NCI-H1092 (cell line): ENCODE measurements at places on chromosomes 11 and 22.

DNA sequence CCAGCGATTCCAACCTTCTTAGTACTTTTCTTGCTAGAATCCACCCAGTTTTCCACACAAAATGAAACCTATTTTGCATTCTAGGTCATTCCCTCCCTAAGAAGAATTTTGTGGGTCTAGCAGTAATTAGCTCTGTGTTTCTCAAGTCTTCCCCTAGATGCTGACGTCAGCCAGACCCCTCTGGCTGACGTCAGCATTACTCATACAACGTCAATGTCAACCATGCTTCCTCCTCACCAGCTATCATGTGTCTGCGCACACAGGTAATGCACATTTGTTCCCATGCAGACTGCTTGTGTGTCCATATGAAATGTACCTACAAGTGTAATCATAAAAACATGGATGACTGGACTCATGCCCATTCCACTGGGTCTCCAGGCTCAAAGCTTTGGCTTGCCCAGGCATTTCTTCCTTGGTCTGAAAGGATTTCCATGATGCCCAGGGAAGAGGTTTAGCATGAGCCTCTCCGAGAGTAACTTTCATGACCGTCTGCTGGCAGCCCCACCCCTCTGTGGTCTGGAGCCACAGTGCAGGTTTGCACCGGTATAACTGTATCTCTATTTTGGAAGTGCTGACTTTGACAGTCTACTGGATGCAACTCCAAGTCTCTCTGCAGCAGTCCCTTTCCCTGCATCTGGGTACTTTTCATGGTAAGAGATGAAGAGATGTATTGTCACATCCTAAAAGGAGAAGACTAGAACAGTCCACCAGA lies 58.6 kb downstream of the DSCAML1 start:
- DNase-seq, result no peak

DNA sequence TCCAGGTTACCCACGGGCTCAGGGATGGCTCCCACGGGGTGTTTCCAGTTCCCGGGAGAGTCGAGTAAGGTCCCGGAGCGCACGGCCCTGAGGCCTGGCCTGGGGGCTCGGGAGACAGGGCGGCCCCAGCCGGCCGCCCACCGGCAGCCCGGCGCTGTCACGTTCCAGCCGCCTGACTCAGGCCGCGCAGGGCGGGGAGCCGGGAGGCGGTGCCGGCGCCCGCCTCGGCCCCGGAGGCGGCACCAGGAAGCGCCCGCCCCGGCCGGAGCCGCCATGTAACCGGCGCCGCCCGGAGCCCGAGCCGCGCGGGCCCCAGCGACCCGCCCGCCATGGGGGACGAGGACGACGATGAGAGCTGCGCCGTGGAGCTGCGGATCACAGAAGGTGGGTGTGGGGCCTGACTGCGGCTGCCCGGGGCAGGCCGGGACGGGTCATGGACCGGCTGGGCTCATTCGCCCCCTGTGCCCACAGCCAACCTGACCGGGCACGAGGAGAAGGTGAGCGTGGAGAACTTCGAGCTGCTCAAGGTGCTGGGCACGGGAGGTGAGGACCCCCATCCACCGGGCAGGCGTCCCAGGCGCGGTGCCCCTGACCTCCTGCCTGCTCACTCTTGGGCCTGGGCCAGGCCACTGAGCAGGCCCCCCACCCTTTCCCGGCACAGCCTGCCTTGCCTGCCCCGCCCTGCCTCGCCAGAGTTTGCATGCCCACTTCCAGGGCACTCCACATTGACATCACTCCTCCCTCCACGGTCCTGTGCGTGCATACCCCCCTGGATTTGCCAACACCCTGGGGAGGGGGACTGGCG lies at the start of gene RPS6KA4:
Gene RPS6KA4, plus strand, starts transcription at position 256 of the 805 bp plus-strand sequence. Its CDS starts 74 bp downstream, at position 330.
- DNase-seq, result no peak

DNA sequence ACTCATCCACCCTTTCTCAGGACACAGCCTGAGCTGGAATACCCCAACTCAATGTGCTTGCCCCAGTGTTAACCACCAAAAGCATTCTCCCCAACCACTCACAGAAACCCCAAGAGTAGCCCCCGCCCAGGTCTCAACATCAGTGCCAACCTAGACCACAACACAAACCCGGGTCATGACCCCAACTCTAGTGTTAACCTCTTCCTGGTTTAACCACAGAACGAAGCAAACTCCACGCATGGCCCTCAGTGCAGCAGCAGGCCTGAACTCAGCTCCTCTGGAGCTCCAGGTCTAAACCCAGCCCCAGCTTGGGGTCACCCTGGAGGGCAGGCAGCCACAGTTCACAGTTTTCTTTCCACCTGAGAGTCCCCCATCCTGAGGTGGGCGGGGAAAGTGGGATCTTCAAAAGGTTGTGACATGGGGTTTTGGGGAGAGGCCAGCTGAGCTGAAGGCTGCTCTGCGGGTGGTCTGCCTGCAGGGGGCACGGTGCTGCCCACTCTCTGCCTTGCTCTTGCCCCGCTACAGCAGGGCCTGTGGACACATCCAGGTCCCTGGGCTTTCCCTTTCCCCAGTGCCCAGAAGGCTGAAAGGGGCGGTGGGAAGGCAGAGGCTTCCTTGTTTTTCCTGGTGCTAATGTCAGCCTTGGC lies 37.9 kb downstream of the NECTIN1 start:
- no peak for DNase-seq

- DNase-seq, result no peak
Measured at GRCh38 chr11:112801025-112801816, 160.0 kb upstream of the NCAM1 start.

DNA sequence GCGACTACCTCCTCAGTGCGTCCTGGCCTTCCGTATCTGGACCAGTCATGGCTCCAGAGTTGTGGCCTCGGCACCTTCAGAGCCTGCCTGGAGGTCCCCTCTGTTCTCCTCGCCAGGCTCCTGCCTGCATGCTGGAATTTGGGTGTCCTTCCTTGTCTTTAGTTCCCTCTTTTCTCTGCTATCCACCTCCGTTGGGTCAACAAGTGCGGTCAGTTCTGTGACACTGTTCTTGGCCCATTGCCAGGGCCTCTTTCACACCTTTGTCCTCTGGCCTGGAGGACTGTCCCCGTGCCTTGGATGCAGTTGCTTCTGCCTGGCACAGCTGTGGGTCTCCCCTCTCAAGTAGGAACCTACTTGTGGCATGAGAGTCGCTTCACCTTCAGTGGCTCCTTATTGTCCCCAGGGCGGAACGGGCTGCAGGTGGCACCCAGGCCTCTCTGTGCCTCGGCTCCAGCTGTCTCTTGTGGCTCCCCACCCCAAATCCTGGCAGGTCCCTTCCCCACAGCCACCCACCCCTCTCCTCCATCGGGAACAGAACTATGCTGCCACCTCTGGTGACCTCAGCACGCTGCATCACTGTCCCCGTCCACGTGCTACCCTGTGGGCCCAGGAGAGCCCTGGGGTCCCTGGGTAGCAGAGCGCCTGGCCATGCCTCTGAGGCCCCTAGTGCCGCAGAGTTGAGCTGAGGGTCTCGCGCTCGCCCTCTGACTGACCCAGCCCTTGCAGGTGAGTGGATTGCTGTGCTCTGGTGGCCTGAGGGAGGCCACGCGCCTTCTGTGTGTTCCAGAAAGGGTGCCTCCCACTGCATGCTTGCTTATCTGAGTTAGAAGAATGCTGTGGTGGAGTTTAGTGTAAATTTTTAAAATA lies 4.7 kb downstream of the DGCR8 start:
- no peak for DNase-seq

DNA sequence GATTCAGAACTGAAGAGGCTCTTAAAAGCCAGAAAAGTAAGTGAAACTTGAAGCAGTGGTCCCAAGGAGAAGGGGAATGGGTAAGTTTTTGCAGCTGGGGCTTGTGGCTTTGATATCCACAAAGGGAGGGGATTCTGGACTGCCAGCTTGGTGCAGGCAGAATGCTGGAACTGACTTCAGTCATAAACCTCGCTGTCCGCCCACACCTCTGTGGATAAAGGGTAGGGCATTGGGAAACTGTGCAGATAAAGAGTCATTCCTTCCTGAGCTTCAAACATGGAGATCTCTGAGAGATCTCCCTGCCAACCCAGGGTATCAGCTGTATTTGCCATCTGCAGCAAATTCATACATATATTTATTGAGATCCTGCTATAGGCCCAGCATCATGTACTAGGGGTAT lies 124.3 kb upstream of the OR9Q1 start:
- no peak for DNase-seq

GRCh38 chr11:45083544-45084087 lies 62.8 kb upstream of the PRDM11 start:
- no peak for DNase-seq

DNA sequence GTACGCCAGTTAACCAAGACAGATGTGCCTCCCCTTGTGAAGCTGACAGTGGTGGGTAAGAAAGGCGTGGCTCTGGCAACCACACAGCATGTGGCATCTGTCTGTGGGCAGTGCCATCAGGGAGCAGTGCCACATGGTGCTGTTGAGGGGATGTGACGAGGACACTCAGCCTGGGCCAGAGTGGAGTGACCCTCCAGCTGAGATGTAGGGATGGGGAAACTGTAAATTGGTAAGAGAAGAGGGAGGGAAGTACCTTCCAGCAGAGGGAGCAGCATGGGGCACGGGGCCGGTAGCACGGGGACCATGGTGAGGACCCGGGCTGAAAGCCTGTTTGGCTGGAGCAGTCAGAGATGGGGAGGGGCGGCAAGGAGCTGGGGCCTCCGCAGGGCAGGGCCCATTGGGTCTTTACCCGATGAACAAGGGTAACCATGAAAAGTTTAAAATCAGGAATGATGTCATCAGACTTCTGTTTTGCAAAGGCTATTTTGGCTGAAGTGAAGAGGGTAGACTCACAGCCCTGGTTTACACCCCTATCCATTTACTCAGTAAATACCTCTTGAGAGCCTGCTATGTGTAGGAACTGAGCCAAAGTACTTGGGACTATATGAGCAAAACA lies 10.4 kb downstream of the TMPRSS6 start:
- no peak for DNase-seq

DNA sequence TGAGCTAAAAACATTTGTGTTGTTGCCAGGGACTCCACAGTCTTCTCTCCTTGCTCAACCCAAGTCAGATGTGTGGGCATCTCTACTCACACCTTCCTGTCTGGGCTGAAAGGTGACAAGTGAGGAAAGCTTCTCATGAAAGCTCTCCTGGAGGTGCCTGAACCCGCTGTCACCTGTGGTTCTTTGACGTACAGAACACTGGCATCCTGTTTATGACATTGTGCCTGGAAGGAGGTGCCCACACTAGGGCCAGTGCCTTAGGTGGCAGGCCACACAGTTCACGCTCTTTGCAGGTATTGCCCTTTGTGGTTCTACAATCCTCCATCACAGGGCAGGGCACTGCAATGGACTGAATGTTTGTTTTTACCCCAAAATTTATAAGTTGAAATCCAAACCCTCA lies 108.5 kb downstream of the CD44 start:
- no peak for DNase-seq

DNA sequence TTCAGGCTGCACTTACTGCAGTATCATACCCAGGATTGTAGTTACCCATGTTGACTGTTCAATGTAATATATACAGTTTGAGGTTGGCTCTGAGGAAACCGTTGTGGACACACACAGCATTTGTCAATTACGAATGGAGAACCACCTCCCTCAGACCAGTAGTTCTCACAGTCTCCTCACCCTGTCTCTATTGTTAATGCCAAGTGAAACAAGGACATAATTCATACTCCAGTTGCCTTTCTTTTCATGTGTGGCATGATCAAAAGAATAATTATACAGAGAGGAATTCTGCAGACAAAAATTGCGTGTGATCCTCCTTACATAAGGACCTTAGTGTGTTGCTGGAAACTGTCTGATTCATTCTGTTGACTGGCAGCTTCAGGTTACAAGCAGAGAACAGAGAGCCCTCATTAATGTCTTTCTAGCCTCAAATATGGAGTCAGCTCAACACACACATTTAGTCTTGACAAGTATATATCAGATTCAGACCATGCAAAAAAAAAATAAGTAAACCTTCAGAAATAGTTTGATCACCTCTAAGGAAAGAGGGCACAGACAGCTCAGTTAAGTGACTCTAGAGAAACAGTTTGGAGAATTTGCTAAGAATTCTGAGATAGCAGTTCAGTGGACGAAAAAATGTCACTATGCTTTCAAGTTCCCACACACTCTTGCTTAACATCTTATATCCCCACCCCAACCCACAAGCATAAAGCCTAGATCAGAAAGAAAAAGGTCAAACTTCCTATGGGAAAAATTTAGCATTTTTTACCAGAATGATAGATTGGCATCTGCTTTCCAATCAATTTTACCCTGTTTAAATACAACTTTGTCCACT lies 96.1 kb downstream of the MAML2 start:
- DNase-seq, result no peak

GRCh38 chr11:126355324-126355925 lies at the start of gene ST3GAL4:
Gene ST3GAL4 (plus strand): TSS chr11:126355686. CDS start chr11:126406156, 50,470 bp downstream.
- DNase-seq, result peak; percentile 75

GRCh38 chr22:20650294-20651207 lies 123.4 kb upstream of the SERPIND1 start:
- no peak for DNase-seq

DNA sequence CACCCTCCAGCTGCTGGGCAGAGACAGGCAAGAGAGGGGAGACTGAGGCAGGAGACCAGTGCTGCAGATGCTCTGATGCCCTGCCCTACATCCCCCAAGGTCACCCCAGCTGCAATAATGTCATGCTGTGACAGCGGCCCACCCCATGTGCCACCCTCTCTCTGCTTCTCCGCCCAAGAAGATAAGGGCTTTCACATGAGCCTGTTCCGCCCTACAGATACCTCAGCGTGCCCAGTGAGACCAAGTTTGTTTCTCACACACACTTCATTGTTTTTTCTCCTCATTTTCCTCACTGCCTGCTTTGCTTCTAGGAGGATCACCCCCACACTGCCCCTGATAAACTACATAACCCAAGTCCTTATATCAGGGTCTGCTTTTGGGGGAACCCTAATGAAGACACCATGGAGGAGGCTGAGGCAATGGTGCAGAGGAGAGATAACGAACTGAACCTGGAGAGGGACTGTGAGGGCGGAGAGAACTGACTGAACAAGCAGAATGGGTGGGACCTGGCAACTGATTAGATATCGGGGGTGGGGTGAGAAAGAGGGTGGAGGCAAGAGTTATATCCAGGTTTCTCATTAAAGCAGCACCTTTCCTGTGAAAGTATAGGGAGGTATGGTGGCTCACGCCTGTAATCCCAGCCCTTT lies 37.5 kb upstream of the TSKU start:
- no peak for DNase-seq

- no peak for DNase-seq
Measured at GRCh38 chr22:37509059-37509860, 10.0 kb downstream of the CARD10 start.

DNA sequence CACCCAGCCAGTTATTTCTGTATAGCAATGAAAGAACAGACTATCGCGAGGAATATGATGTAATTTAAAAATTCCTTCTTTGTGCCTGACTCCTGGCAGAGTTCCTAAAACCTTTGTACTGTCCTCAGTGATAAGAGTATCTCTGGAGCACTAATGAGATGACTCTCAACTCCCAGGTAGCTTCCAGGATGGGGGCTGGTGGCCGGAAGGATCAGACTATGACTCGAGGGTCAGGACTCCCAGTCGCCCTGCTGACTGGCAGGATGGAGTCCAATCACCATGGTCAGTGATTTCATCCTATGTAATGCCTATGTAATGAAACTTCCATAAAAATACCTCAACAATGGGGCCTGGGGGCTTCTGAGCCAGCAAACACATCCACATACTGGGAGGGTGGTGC lies 135.1 kb downstream of the SHANK2 start:
- no peak for DNase-seq
